GM13977 (cell line): ENCODE measurements at places on chromosomes 3 and 15.

- no peak for DNase-seq
Measured at GRCh38 chr3:64365877-64366276, 140.6 kb upstream of the PRICKLE2 start.

DNA sequence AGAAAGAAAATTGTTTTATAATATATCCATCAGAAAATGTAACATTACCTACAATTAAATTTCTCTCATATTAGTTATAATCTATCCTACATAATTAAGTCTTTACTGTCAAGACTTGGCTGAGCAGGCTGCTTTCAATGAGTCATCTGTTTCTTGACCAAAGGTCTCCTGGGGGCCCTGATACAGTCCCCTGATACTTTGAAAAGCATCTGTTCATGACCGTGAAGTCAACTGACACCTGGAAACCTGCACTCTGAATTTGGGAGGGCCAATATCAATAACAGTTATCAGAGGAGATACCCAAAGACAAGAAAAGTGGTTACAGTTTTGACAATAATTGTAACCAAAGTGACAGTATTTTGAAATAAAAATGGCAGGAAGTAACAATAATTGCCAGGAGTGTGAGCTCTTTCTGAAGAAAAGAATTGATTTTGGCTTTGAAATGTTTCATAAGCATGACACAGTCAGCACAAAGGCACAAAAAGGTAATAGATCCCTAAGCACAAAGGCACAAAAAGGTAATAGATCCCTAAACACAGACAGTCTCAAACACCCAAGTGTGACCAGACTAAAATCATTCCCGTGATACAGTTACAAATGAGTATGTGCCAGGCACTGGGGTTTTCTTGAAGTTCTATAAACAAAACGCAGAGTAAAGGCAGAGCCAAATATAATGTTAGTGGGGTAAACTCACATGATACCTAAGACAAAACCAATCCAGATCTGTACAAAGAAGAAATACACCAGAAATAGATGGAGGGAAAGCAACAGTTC, 260.7 kb downstream of the PLOD2 start:
- peak; percentile 16 for DNase-seq

GRCh38 chr3:183161552-183162336, 790 bp downstream of the LAMP3 start:
- DNase-seq, result peak; percentile 80

GRCh38 chr15:92807971-92808571, 92.1 kb upstream of the CHD2 start:
- no peak for DNase-seq

GRCh38 chr15:43029476-43029875, 76.4 kb downstream of the UBR1 start:
- DNase-seq, result no peak

- DNase-seq, result no peak
Measured at GRCh38 chr3:60669636-60670035, 581.6 kb downstream of the FHIT start.

DNA sequence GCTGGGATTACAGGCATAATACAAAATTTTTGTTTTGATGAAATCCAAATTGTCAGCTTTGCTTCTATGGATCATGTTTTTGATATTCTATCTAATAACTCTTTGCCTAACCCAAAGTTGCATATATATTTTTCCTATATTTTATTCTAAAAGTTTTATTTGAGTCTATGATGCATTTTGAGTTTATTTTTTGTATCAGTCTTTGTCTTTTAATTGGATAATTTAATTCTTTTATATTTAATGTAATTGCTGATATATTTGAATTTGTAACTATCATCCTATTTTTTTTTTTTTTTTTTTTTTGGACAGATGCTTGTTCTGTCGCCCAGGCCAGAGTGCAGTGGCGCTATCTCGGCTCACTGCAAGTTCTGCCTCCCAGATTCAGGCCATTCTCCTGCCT, 19.7 kb upstream of the DENND4A start:
- no peak for DNase-seq

DNA sequence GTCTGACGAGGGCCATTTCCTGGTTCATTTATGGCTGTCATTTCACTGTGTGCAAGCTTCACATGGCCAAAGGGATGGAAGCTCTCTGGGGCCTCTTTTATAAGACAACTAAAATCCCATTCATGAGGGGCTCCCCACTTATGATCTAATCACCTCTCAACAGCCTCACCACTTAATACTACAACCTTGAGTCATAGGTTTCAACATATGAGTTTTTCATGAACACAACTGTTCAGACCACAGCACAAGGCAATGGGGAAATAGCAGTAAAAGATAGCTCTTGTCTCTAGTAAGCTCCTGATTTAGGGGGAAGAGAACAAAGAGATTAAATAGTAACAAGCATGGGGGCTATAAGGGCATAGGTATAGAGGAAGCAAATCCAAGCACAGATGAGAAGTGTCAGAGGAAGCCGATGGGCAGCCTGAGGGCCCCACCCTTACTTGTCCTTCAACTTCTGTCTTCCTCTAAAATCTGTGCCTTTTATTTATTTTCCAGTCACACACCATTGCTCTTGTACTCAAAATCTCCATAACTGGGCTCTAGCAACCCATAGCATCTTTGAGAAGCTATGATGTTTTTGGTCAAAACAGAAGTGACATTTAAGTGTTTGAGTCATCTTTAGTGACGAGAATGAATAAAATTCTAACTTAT, 329.1 kb downstream of the UNC13C start:
- DNase-seq, result no peak

- DNase-seq, result no peak
Measured at GRCh38 chr3:178440043-178440442, 96.2 kb upstream of the KCNMB2 start.

- DNase-seq, result no peak
Measured at GRCh38 chr3:132288357-132288756, 28.9 kb upstream of the ACP3 start.

DNA sequence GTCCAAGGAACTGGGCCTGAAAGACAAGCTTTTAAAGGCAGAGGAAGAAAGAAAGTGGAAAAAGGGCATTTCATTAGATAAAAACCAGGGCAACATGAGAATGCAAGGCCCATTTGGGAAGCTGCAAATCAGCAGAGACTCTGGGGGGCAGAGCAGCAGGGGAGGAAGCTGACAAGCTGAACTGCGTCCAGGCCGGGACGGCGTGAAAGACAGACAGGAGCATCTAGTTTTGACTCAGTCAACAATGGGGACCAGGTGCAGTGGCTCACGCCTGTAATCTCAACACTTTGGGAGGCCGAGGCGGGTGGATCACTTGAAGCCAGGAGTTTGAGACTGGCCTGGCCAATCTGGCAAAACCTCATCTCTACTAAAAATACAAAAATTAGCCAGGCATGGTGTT, 69.9 kb downstream of the CDC25A start:
- peak; percentile 9 for DNase-seq

- peak; percentile 63 for DNase-seq
Measured at GRCh38 chr3:148990236-148990635, 1.1 kb upstream of the GYG1 start.

- no peak for DNase-seq
Measured at GRCh38 chr3:122099255-122099654, 44.1 kb downstream of the CD86 start.

DNA sequence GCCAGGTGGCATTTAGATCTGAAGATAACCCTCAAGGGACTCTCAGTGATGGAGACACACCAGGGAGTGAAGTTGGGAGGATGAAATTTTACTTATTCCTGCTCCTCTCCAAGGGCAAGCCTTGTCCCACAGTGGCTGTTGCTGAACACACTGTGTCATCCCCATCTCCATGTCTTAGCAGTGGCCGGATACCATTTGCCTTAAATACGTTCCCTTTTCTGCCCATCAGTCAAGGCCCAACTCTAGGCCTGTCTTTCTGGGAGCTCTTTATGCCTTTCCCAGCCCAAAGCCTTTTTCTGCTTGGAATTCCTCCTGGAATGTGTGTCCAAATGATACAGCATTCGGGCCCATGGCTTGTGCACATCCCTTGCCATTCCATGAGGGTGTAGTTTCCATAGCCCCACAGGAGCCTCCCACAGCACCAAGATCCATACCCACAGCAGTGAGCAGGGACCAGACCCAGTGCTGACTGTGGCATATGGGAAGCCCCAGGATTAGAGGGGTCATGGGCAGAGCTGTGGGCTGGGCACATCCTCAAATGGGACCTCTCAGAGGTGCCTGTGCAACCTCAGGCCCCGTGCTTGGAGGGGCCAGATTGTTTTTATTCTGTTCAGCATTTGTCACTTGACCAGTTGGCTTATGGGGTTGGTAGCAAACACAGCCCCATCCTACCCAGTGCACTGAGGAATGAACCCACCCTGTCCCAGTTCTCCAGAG, 63.7 kb upstream of the PRR23C start:
- no peak for DNase-seq

- DNase-seq, result no peak
Measured at GRCh38 chr15:53831907-53832770, 72.7 kb upstream of the WDR72 start.

DNA sequence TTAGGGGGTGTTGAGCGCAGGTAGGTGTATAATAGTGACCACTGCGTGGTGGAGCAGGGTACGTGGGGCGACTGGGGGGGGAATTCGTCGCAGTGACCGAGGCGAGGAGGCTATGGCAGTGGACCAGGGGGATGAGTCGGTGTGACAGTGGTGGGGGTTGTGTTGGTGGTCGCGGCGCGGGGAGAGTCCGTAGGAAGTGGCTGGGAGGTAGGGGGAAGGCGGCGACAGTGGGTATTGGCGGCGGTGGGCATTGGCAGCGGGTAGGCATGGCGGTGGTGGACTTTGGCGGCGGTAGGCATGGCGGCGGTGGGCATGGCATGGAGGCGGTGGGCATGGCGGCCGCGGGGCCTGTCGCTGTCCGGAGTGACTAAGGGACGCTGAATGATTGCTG, 739 bp downstream of the SNRPN start:
- DNase-seq, result no peak

- DNase-seq, result no peak
Measured at GRCh38 chr3:46706771-46707582, 5.8 kb downstream of the TMIE start.

DNA sequence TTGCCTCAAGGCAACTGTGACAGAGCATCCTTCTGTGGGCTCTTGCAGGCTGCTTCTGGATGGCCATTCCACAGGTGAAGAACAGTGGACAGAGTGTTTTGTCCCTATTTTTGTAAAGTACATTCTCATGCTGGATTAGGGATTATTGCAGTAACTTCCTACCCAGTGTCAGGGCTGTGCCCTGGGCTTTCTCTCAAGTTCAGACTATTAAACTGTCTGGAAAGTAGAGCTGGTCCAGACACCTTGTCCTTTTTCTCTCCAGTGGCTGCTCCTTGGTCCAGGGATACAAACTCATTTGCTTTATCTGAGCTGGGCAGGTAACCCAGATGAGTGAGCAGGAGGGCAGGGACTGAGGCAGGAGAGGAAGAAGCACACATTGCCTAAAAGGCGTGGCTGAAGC, 37.4 kb upstream of the AGBL1 start:
- DNase-seq, result no peak

- no peak for DNase-seq
Measured at GRCh38 chr3:74134831-74135230, 479.6 kb downstream of the CNTN3 start.

DNA sequence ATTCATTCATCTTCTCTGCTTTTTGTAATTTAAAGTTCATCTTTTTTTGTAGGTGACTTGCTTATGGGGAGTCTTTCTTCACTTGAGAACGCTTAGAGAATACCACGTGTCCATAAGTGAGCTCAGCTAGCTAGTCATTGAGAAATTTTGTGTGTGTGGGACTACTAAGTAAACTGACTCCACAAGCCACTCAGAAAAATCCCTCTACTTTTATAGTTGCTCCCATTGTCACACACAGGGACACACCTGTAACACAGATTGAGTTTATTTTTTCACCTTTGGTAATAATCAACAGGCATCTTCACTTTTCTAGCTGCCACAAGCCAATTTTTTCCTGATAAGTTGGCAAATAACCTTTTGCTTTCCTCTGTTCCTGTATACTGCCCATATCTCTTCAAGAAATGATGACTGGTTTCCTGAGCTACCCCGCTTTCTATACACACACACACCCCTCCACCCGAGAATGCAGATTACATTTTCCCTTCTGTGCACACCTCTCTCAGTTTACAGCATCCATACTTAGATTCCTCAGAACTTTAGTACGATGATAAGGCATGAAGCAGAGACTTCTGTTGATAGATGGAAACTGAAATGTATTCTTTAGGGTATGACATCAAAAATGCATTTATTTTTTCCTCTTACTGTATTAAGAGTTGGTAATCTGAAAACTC, 4.6 kb downstream of the TSC22D2 start:
- DNase-seq, result peak; percentile 29

DNA sequence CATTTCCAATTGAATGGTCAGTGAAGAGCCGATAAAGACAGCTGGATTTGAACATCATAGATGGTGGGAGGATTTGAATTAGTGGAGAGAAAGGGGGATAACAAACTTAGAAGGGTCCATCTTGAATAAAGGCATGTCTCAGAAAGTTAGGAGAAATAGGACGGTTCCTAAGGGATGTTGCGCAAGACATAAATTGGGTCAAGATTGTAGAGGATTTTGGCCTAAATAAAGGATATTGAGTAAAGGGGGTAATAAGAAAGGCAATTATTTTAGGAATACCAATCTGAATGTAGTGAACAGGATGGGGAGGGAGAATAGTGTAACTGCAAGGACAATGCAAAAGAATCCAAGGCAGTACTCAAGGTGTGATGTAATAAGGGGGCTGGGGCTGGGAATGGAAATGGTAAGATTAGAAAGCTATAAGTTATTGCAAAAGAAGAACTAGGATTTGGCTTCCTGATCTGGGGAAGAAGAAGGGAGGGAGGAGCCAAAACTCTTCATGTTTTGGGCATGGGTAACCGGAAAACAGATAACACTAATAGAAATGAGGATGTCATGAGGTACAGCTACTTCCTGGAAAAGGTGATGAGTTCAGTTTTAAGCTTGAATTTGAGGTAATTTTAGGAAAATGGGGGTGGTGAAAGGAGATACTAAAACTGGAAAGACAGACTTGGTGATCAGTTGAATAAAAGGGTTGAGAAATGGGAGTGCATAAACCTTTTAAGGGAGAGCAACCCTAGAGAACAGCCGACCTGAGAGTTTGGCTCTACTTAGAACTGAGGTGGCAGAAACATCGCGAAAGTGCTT, 17.3 kb upstream of the TRPC1 start:
- no peak for DNase-seq

DNA sequence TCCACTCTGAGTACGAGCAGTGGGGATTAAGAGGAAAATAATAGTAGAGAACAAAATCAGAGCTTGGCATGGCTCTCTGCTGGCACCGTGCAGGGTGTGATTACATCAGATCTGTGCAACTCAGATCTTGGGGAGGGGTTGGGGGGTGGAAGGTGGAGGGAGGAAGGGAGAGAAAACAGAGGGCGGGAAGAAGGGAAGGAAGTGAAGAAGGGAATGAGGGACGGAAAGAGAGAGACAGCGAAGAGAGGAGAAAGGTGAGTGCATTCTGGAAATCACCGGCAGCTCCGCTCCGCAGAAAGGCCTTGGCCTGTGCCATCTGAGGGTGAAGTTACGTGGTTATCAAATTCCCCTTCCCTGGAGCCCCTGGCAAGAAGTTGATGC, 31.0 kb upstream of the ADAMTS17 start:
- no peak for DNase-seq

GRCh38 chr3:133851931-133852330, 43.8 kb downstream of the RAB6B start:
- DNase-seq, result no peak
